ENCODE measurements at places on chromosomes 7 and 10.
A peak's percentile ranks its signal among the peaks of the same experiment; 100 is the strongest.

DNA sequence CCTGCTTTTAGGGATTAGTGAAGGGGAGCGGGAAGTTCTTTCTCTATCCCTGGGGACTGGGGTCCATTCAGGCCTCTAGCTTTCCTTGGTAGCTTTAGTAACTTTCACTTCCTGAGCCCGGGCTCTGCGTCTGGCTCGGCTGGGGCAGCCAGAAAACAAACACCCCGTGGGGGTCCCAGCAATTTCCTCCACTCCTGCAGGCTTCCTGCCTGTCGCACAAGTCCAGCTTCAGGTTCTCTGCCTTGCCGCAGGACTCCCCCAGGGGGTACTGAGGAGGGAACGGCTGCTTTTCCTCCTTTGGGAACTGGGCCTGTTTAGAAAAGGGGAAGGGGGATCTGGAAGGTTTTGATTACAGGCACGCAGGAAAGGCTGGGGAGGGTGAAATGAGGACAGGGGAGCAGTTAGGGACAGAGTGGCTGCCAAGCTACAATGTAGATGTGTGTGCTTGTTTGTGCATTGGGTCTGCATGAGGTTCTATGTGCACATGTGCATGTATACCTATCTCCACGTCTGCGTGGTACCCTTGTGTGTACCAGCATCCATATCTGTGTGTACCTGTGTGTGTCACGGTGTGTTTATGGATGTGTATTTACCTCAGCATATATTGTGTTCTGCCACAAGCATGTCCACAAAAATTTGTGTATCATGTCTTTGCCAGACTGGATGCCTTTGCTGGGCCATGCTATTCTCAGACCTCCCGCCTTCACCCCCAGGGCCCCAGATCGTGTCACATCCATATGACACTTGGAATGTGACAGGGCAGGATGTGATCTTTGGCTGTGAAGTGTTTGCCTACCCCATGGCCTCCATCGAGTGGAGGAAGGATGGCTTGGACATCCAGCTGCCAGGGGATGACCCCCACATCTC is 2.0 kb downstream of the KAZALD1 start:
- DNase-seq, result no peak

GRCh38 chr7:27134392-27134791 is 3.8 kb upstream of the HOXA4 start:
- peak; percentile 98 for DNase-seq

DNA sequence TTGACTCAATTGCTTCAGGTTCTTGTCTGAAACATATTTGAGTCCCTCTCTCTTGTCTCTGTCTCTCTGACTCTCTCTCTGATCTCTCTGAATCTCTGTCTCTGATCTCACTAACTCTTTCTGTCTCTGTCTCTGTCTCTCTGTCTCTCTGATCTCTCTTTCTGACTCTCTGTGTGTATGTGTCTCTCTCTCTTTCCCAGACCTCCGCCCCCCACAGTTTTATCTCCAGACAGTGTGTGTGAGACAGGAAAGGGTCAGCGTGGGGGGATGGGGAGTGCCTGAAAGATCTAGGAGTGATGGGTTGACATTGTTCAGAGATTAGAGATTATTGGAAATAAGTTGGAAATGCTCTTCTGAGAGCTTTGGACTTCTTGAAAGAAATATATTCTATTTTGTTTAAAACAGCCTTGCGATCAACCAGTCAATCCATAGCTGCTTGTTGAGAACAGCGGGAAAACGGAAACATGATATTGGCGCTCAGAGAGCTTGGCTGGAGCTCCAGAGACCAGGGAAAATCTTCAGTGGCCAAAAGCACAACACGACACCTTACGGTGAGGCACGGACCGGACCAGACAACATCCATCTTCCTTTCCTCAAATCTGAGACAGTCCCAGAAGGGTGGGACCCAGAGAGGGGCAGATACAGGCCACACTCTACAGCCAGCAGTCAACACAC is 35.5 kb downstream of the CALML3 start:
- no peak for DNase-seq

GRCh38 chr10:20142311-20142710 is 326.1 kb downstream of the PLXDC2 start:
- no peak for DNase-seq

DNA sequence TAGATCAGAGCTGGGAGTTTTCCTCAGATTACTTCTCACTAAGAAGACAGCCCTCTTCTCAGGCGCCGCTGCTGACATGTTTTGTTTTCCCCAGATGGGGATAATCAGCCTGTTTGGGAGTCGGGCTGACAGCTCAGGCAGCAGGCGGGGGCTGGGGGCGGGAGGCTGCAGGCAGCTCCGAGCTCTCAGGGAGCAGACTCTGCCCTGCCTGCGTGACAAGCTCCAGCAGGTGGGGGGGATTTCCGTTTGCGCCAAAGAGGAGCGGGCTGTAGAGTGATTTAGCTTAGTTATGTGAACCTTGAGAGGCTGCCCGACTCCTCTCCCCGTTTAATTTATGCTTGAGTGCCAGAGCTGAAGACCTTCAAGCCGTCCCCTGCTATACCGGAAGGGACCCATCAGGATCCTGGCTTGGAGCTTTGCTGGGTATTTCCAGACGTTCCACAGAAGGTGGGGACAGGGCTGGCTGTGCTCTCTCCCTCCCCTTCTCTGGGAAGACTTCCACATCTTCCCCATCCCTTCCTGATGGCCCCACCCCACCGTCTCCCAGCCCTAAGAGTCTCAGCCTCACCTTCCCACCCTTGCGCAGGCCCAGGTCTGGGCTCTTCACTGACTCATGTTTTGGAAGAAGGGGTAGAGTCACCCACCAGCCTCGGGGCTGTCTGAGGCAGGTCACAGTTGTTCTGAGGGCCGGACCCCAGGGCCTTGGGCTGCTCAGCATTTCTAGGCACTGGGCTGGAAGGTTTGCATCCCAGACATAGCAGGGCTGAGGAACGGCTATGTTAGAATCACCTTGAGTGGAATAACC is 24.7 kb upstream of the ADCYAP1R1 start:
- no peak for DNase-seq

DNA sequence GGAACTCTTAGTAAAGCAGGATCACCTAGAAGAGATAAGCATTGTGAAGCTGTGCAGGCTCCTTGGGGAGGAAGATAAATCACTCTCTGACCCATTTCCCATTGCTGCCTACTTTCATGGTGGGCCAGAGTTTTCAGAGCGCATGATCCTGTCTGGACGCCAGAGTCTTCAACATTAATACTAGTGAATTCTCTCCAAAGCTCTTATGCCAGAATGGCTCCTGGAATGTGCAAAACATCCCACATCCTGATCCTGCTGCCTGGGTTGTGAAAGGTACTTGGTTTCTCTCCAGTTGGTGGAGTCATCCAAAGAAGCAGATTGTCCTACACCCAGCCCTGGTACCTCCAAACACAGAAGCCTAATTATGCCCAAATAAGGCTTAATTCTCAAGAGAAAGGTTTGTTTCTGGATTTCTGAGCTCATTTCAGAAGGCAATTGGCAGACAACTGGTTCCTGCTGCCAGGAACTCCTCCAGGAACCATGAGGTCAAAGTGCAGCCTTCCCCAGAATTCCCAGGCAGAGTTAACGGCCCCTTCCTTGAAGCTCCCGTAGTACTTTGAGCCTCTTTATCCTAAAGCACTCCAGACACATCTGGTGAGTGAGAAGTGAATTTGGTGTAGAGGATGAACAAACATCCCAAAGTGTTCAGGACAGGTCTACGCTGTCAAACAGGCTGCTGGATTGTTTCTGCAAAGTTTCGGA is 495.2 kb downstream of the PLXNA4 start:
- DNase-seq, result peak; percentile 46

DNA sequence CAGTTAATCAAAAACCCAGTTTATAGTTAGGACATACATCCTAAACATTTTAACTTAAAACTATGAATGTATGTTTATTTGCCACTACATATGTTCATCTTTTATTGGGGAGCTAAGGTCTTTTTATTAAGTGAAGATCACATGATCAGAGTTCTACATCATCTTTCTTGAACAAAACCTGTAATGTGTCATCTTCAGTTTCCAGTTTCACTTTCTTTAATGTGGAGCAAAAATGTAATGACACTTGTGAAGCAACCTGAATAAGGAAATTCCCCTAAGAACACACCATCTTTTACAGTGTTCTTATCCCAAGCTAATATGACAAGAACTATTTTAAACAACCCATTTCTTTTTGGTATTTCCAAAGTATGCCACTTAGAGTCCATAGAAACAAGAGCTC is 166.7 kb upstream of the BET1 start:
- peak; percentile 45 for DNase-seq
